ENCODE measurements at places on chromosomes 12 and 14.
A peak's percentile ranks its signal among the peaks of the same experiment; 100 is the strongest.

GRCh38 chr12:72738811-72739210 lies 466.6 kb downstream of the TRHDE start:
- no peak for DNase-seq

DNA sequence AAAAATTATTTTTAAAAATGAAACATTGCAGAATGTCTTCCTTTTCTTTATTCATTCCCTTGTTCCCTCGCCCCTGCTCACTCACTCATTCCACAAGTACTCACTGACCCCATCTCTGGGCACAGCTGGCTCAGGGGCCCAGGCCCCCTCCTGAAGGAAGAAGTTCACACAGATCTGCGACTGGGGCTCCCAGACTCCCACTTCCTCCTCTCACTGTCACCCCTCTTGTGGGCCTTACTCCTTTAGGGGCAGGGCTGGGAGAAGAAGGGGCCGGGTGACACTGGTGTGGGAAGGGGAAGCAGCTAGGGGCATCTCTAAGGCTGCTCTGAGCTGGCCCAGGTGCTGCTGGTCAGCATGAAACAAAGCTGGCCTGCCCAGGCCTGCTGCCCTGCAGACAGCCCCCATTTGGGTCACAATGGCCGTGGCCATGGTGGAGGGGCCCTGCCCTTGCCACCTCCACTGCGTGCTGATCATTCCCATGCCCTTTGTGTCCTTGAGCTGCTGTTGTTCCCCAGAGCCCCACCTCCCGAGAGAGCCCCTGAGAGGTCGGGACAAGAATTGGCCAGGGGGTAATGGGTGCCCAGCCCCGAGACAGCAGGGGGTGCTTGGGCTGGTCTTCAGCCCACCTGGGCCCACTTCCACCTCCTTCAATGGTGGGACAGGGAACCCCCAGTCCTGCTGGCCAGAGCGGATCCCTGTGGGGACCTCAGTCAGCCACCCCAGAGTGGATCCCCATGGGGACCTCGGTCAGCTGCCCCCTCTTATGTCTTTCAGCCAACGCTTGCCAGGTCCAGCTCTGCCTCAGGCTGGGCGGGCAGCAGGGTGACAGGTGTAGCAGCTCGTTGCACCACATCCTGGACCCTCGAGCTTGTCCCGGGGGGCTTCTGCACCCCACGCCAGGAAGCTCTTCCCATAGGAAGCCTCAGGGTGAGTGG lies 212.4 kb upstream of the C14orf180 start:
- no peak for DNase-seq

- DNase-seq = no peak
Measured at GRCh38 chr14:105100910-105101309, 35.7 kb upstream of the GPR132 start.

DNA sequence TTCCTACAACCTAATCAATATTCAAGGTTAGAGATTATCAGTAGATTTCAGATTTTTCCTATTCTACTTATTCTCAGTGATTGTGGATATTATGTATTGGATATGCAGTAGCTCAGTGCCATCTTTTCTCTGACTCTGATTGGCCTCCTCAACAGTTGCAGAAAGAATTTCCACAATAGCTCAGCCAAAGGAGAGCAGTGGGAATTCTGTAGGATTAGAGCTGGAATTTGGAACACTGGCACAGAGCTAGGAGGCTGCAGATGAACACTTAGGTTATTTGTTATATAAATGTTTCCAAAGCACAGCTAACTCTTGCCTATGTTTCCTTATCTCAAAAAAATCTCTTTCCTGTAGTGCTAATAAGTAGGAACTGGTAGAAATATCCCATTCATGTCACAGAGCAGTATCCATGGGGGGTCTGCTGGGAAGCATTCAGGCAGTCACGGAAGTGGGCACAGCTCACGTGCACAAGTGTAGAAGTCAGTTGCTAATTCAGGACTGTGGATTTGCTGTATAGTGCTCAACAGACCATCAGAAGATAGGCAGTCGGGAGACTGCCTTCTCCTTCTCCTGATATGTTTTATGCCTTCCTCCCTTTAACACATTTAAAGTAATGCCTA lies 116.2 kb upstream of the TMEM260 start:
- DNase-seq = no peak

DNA sequence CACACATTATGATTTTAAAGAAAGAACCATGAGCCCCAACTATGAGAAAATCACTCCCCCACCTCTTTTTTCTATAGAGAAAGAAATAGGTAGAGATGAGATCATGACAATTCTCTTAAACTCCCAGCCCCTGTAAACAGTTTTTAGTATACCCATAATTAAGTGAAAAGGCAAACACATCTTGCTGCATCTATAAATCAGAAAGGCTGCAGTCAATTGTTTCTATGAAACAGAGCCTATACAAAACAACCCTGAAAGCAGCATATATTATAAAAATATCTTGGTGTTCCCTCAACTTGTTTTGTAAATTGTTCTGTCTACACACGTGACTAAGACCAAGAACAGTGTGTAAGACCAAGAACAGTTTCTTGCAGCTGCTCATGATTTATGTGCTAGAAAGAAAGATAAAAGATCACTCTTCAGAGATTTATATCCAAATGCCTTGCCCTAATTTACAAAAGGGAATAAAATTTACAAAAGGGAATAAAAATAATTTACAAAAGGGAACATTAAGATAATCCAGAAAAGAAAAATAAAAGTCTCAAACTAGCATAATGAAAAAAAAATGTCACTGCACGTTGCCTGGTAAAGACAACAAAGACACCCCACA lies 4.8 kb downstream of the KITLG start:
- no peak for DNase-seq

- no peak for DNase-seq
Measured at GRCh38 chr14:74018174-74018585, 908 bp downstream of the ENTPD5 start.

DNA sequence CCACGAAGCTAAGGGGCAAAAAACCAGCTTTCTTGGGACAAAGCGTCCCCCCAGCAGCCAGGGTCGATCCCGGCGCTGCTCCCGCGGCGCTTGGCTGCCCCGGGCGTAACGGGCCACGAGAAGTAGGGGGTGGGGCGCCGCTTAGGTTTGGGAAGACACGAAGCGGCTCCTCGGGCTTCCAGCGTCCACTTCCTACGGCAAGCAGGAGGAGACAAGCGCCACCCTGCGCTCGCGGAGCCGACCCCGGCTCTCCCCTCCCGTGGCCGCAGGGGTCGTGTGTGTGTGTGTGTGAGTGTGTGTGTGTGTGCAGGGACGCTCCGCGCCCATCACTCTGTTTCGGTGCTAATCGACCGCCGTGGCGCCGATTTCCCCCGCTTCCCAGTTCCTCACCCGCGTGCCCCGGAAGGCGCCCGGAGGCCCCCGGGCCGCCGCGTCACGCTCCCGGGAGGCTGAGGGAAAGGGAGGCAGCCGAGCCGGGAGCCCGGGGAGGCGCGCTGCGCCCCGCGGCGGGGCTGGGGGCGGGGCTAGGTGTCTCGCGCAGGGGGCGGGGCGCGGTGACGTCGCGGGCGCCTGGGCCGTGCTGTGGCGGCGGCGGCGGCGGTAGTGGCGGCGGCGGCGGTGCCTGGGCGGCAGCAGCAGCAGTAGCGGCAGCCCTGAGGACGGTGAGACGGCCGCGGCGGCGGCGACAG lies at the start of gene ERC1:
ERC1 (plus strand) TSS at position 563 of the 689 bp plus-strand sequence. CDS start 36,681 bp downstream, outside the sequence.
- peak; percentile 68 for DNase-seq

GRCh38 chr12:38431921-38432320 lies 115.3 kb downstream of the ALG10B start:
- DNase-seq = no peak

DNA sequence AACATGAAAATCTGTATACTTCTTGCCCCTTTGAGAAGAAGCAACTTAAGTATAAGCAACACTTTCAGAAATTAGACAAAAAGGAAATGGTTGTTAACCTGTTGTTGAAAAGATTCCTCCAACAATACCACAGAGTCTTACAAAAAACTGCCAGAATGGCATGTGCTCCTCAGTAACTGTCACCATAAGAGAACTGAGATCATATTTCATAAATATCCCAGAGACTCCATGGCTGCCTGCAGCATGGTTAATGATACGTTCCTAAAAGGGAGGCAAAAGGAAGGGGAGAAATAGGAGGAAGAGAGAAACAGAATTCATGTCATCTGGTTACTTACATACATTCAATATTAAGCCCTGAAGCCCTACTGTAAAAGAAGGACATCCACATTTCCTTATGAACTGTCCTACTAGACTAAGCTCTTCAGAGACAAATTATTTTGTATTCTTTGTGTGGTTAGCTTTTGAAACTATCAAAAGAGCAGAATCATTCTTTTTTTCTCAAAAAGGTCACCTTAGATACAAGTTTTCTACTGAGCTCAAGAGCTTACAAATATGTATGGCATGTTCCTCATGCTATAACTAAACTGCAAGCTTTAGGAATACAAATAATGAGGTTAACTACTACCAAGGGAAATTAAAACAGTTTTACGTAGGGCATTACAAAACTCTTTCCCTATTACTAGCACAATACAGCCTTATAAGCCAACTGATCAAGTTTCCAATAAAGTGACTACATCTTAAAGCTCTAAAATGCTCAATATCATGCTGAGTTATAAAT lies 37.8 kb downstream of the ERGIC2 start:
- DNase-seq = no peak

DNA sequence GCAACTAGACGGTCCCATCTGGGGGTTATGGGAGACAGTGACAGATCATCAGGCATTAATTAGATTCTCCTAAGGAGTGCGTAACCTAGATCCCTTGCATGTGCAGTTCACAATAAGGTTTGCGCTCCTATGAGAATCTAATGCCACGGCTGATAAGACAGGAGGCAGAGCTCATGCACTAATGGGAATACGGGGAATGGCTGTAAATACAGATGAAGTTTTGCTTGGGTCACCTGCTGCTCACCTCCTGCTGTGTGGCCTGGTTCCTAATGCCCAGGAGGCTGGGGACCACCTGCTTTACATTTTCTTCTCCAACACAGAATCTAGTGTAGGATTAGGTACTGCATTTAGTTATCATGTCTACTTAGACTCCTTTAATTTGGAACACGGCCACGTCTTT lies 49.7 kb upstream of the SAV1 start:
- no peak for DNase-seq

- DNase-seq = no peak
Measured at GRCh38 chr12:29486972-29487371, 10.5 kb downstream of the OVCH1 start.

- DNase-seq = no peak
Measured at GRCh38 chr12:89783359-89784060, 74.9 kb upstream of the ATP2B1 start.

- DNase-seq = no peak
Measured at GRCh38 chr12:70415987-70416386, 49.9 kb downstream of the KCNMB4 start.

GRCh38 chr12:68381476-68382219 lies 49.5 kb upstream of the MDM1 start:
- DNase-seq = no peak

GRCh38 chr14:22886500-22887259 lies 3.7 kb downstream of the REM2 start:
- peak; percentile 31 for DNase-seq

DNA sequence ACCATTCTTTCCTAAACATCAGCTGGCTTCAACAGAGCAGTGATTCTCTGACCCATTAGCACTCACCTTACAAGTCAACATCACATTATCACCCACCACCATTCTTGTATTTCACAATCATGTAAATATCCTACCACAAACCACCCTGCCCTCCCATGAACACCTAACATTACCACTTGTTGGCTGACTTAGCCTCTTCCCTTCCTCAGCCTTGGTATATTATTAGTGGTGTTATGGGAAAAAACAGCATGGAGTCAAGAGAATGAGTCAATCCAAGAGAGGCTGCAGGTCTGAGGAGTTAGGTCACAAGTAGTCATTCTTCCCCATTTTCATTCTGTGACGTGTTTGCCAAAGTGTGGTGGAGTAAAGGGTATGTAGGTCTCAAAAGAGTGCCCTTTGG lies 22.3 kb upstream of the MGP start:
- DNase-seq = no peak

DNA sequence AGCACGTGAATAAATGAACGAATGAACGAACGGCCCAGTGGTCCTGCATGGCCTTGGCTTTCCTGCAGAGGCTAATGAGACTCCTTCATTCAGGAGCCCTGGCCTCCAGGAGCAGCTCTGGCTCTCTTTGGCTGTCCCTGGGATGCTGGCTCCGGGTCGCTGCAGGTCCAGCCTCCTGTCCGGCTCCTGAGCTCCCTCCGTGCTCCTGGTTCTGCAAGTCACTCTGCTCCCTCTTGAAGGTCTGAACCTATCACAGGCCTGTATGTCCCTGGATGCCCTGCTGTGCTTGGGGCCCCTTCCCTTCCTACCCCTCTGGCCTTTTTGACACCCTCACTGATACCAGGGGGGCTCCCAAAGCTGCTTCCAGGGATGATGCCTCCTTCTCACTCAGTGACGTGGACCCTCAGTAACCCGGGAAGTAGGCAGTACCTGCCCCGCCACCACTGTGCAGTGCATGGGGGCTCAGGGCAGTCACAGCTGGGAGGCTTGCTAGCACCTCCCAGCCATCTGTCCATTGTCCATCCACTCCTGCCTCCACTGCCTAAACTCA lies 133.7 kb upstream of the C14orf180 start:
- DNase-seq = no peak

DNA sequence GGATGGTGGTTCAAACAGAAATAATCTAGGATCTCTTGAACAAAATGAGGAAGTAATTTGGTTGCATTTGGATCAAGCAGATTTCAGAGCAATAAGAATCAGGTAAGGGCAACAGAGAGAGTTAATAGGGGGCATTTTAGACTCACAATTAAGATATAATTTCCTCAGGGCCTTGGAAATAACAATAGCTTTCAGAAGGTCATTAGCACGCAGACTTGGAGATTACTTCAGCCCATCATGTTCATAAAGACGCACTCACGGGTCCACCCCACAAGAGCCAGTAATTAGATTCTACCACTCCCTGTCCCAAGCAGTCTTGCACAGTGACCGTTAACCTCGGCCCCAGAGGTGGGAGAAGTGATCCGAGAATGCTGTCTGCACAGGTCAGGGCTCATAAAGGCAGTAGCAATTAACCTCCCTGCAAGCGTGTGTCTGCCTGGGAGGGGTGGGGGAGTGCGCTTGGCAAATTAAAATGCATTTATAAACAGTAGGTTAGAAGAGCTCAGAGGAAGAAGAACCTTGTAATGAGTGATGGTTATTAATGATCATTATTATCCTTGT lies 125.7 kb upstream of the CCDC196 start:
- DNase-seq = no peak

GRCh38 chr12:120713861-120714482 lies 3.7 kb downstream of the UNC119B start:
- DNase-seq = peak; percentile 44

DNA sequence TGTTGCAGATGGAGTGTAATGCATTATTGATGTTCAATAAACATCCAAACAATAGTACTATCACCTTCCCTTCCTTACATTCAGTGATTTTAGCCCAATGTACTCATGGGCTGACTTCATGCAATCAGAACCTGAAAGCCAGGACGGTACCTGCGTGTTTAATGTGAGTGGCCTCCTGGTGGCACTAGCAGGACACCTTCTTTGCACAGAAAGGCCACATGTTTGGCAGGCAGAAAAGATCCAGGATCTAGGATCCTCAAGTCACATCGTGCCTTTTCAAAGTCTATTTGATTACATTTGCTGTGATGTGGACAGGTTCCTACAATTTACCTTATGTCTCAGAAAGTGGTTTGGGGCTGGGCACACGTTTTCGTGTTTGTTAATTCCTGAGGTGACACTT lies 82.9 kb downstream of the NEDD1 start:
- DNase-seq = no peak
